Activated CD8-positive, alpha-beta T cell treated with anti-CD3 and anti-CD28 coated beads, Interleukin-2, amount 10 ng/mL, durations not matched to agents 7 days and 5 days (primary cell): ENCODE measurements at places on chromosomes 1 and 21. TPM values are rescaled to one million over a fixed set of nuclear protein-coding genes. Genes with fewer than 3 reads are reported as not detected.

DNA sequence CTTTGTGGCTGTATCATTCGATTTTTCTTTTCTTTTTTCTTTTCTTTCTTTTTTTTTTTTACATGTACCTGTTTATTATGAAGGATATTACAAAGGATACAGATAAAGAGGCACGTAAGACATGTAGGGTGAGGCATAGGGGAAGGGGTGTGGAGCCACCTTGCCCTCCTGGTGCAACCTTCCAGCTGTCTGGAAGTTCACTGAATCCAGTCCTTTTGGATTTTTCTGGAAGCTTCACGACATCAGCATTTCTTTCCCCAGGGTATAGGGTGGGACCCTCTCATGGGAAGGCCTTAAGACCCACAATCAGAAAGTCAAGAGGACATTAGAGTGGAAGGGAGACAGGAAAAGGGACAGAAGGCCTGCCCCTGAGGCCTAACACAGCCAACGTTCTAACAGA lies 30.1 kb upstream of the TGFBR3 start:
- H3K27me3 ChIP-seq, result peaks cover 7% of the 10 kb centered on the region
- H3K36me3 ChIP-seq, result no peaks in the 10 kb centered on the region
- no peak for DNase-seq
- no peak overlapping the region for H3K4me3 ChIP-seq

- no peak overlapping the region for H3K4me3 ChIP-seq
- no peaks in the 10 kb centered on the region for H3K27me3 ChIP-seq
- no peak overlapping the region for H3K27ac ChIP-seq
- no peaks in the 10 kb centered on the region for H3K36me3 ChIP-seq
Measured at GRCh38 chr1:233959102-233959501, 54.6 kb downstream of the SLC35F3 start.

Gene FCRL5
- total RNA-seq, result 0.11 TPM

Gene NUDT4B
- total RNA-seq, result not detected

GRCh38 chr1:26545969-26546323 lies 16.4 kb downstream of the RPS6KA1 start:
- H3K27me3 ChIP-seq, result no peaks in the 10 kb centered on the region
- H3K4me1 ChIP-seq, result peaks cover 73% of the 10 kb centered on the region
- peaks cover 47% of the 10 kb centered on the region for H3K36me3 ChIP-seq

- H3K27me3 ChIP-seq, result peaks cover 8% of the 10 kb centered on the region
- H3K27ac ChIP-seq, result no peak overlapping the region
- peaks cover 19% of the 10 kb centered on the region for H3K4me1 ChIP-seq
- H3K36me3 ChIP-seq, result no peaks in the 10 kb centered on the region
- no peak overlapping the region for H3K4me3 ChIP-seq
- no peak for DNase-seq
Measured at GRCh38 chr1:25122747-25123146, 109.6 kb downstream of the SYF2 start.

GRCh38 chr1:14460173-14460572 lies 138.3 kb upstream of the KAZN start:
- no peaks in the 10 kb centered on the region for H3K4me1 ChIP-seq
- H3K27me3 ChIP-seq, result no peaks in the 10 kb centered on the region
- H3K36me3 ChIP-seq, result no peaks in the 10 kb centered on the region

DNA sequence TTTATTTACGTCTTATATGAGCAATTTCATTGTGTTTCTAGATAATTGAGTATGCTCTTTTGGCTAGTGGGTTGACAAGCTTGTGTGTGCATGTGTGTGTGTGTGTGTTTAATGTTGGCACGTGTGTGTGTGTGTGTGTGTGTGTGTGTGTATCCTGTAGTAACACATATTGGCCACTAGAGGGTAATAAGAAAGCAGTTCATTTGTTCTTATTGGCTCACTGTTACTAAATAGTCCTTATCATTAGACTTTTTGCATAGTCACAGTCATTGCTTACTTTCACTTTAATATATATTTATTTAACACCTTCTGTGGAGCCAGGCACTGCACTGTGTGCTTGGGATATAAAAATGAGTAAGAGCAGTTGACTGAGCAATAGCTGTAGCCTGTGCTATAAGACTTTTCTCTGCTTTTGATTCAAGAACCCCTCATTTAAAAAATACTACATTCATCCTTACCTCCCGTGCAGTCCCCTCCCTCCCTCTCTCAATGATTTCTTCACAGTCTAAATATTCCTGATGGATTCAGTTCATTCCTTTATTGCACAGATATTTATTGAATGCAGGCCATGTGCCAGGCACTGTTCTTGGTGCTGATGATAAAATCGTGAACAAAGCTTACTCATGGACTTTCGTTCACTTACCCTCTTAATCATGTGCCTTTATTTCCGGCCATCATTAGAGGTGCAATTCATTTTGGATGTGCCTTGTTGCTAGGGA lies 96.7 kb downstream of the DYRK1A start:
- no peak for DNase-seq
- H3K4me3 ChIP-seq, result no peak overlapping the region
- H3K4me1 ChIP-seq, result peaks cover 47% of the 10 kb centered on the region
- H3K36me3 ChIP-seq, result peaks cover 30% of the 10 kb centered on the region
- H3K27ac ChIP-seq, result peak overlapping the region; percentile 31

Gene ERVH48-1
- not detected for total RNA-seq

- no peaks in the 10 kb centered on the region for H3K36me3 ChIP-seq
- H3K27me3 ChIP-seq, result no peaks in the 10 kb centered on the region
- H3K4me1 ChIP-seq, result peaks cover 7% of the 10 kb centered on the region
- H3K27ac ChIP-seq, result no peak overlapping the region
- no peak overlapping the region for H3K4me3 ChIP-seq
Measured at GRCh38 chr1:31736675-31737074, 27.5 kb downstream of the ADGRB2 start.

Gene SYPL2
- total RNA-seq, result not detected

Gene MAEL
- total RNA-seq, result not detected

DNA sequence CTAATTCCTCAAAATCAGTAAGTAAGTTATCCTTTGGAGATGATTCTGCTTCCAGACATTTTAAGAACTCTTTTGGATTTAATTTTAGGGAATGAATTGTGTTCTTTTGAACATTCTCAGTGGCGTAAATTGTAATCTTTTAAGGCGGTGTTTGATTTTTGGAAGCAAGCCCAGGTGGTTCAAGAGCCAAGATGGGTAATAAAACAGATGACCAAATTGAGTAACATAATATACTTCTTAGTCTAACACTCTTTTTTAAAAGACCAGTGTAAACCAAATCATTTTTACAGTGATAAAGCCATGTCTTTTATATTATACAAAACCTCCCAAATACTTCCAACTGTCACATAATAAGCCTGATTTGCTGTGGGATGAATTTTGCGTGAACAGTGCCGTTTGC lies 133.8 kb downstream of the LRRC40 start:
- H3K4me1 ChIP-seq, result no peaks in the 10 kb centered on the region
- no peaks in the 10 kb centered on the region for H3K36me3 ChIP-seq
- no peak overlapping the region for H3K27ac ChIP-seq

GRCh38 chr1:208298593-208299269 lies 54.5 kb upstream of the PLXNA2 start:
- H3K4me1 ChIP-seq, result no peaks in the 10 kb centered on the region
- no peak overlapping the region for H3K27ac ChIP-seq
- DNase-seq, result no peak
- no peaks in the 10 kb centered on the region for H3K36me3 ChIP-seq

GRCh38 chr1:19511116-19511515 lies 25.8 kb upstream of the CAPZB start:
- peaks cover 3% of the 10 kb centered on the region for H3K36me3 ChIP-seq
- no peak overlapping the region for H3K4me3 ChIP-seq
- peaks cover 31% of the 10 kb centered on the region for H3K4me1 ChIP-seq
- H3K27me3 ChIP-seq, result no peaks in the 10 kb centered on the region
- no peak for DNase-seq

- H3K4me3 ChIP-seq, result no peak overlapping the region
- DNase-seq, result no peak
- H3K27ac ChIP-seq, result no peak overlapping the region
- peaks cover 3% of the 10 kb centered on the region for H3K4me1 ChIP-seq
- no peaks in the 10 kb centered on the region for H3K36me3 ChIP-seq
Measured at GRCh38 chr1:24632832-24633175, 10.3 kb upstream of the SRRM1 start.

- peaks cover 23% of the 10 kb centered on the region for H3K4me1 ChIP-seq
- H3K4me3 ChIP-seq, result no peak overlapping the region
- H3K27ac ChIP-seq, result no peak overlapping the region
- peaks cover 5% of the 10 kb centered on the region for H3K27me3 ChIP-seq
Measured at GRCh38 chr1:229203991-229204632, 66.8 kb upstream of the RAB4A start.

Gene TTC34
- total RNA-seq, result 0.82 TPM

Gene FCGR2B
- not detected for total RNA-seq

Gene AADACL4
- total RNA-seq, result not detected

GRCh38 chr1:65388908-65389695 lies 31.4 kb upstream of the LEPR start:
- no peak overlapping the region for H3K4me3 ChIP-seq
- no peaks in the 10 kb centered on the region for H3K27me3 ChIP-seq
- H3K27ac ChIP-seq, result no peak overlapping the region

Gene PAQR7
- 3.2 TPM for total RNA-seq

Gene PYGO2
- total RNA-seq, result 43.9 TPM

Gene IVL
- not detected for total RNA-seq

Gene TMCO4
- 14.4 TPM for total RNA-seq

GRCh38 chr1:38474738-38475623 lies 384.6 kb downstream of the RRAGC start:
- H3K4me1 ChIP-seq, result peaks cover 5% of the 10 kb centered on the region
- H3K27ac ChIP-seq, result no peak overlapping the region
- H3K4me3 ChIP-seq, result no peak overlapping the region
- peaks cover 68% of the 10 kb centered on the region for H3K27me3 ChIP-seq
- DNase-seq, result no peak

DNA sequence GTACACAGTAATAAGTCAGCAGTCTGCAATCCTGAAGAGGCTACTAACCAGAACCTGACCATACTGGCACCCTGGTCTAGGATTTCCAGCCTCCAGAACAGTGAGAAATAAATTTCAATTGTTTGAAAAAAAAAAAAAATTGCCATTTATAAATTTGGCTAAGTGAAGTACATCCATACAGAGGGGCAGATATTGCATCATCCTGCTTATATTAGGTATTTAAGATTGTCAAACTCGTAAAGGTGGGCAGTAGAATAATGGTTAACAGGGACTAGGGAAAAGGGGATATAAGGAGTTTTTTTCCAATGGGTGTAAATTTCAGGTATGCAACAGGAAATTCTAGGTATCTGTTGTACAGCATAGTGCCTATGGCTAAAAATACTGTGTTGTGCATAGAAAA lies 1250.9 kb downstream of the BRINP3 start:
- no peaks in the 10 kb centered on the region for H3K36me3 ChIP-seq
- H3K4me1 ChIP-seq, result no peaks in the 10 kb centered on the region
- no peak for DNase-seq
- H3K27me3 ChIP-seq, result no peaks in the 10 kb centered on the region

Gene PRDM16
- total RNA-seq, result 0.18 TPM

- no peak overlapping the region for H3K27ac ChIP-seq
- DNase-seq, result no peak
- peaks cover 39% of the 10 kb centered on the region for H3K4me1 ChIP-seq
- no peaks in the 10 kb centered on the region for H3K36me3 ChIP-seq
Measured at GRCh38 chr1:41578712-41579335, 94.3 kb upstream of the EDN2 start.

DNA sequence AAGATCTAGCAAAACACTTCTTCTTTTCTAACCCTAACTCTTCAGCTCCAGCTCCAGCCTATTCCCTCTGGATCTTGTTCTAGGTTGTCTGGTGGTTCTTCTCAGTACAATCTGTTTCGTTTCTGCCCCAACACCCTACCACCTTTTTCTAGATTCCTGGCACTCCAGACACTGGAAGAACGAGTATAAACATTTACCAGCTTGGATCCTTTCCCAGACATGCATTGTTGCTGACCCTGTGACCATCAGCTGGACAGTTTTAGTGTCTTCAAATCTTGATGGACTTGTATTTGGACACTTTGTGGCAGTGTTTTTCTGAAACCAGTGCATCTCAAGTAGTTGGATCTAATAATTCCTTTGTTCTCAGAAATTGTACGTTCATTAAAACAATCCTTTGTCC lies 30.6 kb upstream of the CACNA1E start:
- no peaks in the 10 kb centered on the region for H3K36me3 ChIP-seq
- DNase-seq, result no peak
- H3K27ac ChIP-seq, result no peak overlapping the region
- H3K4me3 ChIP-seq, result no peak overlapping the region
- H3K4me1 ChIP-seq, result no peaks in the 10 kb centered on the region
- H3K27me3 ChIP-seq, result peaks cover 6% of the 10 kb centered on the region

DNA sequence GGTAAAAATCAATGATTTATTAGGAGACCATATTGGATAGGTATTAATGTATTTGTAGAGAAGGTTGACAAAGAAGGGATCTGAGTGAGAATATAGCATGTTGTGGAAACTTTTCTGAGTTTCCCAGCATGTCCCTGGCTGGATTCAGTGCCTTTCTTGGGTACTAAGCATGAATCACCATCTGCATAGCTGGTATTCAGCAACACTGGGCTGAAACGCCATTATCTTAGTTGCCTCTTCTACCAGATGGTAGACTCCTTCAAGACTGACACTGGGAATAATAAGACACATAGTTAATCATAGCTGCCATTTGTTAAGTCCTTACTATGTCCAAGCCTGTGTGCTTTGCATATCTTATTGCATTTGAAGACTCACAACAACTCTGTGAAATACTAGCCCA lies 45.5 kb downstream of the ATP5PF start:
- DNase-seq, result no peak
- no peak overlapping the region for H3K27ac ChIP-seq
- no peaks in the 10 kb centered on the region for H3K4me1 ChIP-seq
- H3K4me3 ChIP-seq, result no peak overlapping the region
- H3K27me3 ChIP-seq, result peaks cover 7% of the 10 kb centered on the region
- H3K36me3 ChIP-seq, result no peaks in the 10 kb centered on the region

Gene VHLL
- total RNA-seq, result not detected

Gene GPR25
- 0.82 TPM for total RNA-seq

DNA sequence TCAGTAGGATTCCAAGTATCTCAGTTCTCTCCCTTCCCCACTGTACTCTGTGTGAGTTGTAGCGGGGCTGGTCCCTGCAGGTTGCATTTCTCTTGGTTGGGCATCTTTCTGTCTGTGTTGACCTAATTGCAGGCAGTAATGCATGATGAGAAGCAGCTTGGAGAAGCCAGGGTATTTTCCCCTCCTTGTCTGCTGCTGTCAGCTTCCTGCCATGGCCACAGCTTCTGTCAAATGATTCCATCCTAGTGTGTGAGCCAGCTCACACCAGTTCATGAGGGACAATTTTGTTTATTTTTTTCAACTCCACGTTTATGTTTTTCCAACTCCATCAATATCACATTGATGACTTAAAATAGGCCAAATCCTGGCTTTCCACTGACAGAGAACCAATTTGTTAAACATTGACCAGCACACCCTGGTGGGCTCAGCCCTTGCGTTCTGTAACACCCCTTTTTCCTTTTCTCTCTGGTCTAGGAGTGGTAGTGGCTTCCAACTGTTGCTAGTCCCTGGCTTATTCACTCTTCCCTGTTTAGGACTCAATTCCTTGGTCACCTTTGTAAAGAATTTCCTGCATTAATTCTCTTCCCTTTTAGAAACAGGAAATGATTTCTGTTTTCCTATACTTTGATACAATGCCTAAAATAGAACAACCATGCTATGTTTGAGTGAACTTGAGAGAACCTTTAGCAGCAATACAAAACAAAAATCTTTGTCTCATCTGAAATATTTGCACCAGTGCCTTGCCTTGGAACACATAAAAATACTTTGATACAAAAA lies 44.9 kb upstream of the APOBEC4 start:
- no peak overlapping the region for H3K27ac ChIP-seq
- DNase-seq, result no peak
- H3K27me3 ChIP-seq, result no peaks in the 10 kb centered on the region
- no peak overlapping the region for H3K4me3 ChIP-seq

GRCh38 chr1:110118636-110119396 lies 6.6 kb downstream of the UBL4B start:
- H3K27ac ChIP-seq, result no peak overlapping the region
- no peak for DNase-seq
- H3K4me1 ChIP-seq, result no peaks in the 10 kb centered on the region

GRCh38 chr21:41761934-41762635 lies 4.8 kb downstream of the RIPK4 start:
- peaks cover 14% of the 10 kb centered on the region for H3K4me1 ChIP-seq
- H3K27ac ChIP-seq, result no peak overlapping the region
- no peak overlapping the region for H3K4me3 ChIP-seq
- H3K27me3 ChIP-seq, result peaks cover 55% of the 10 kb centered on the region
- no peak for DNase-seq
